ENCODE measurements at places on chromosomes 1 and 21. TPM values are rescaled to one million over a fixed set of nuclear protein-coding genes. Genes with fewer than 3 reads are reported as not detected.
A peak's percentile ranks its signal among the peaks of the same experiment; 100 is the strongest.

GRCh38 chr1:12627296-12627695 is 9.3 kb upstream of the DHRS3 start:
- no peak for DNase-seq

DNA sequence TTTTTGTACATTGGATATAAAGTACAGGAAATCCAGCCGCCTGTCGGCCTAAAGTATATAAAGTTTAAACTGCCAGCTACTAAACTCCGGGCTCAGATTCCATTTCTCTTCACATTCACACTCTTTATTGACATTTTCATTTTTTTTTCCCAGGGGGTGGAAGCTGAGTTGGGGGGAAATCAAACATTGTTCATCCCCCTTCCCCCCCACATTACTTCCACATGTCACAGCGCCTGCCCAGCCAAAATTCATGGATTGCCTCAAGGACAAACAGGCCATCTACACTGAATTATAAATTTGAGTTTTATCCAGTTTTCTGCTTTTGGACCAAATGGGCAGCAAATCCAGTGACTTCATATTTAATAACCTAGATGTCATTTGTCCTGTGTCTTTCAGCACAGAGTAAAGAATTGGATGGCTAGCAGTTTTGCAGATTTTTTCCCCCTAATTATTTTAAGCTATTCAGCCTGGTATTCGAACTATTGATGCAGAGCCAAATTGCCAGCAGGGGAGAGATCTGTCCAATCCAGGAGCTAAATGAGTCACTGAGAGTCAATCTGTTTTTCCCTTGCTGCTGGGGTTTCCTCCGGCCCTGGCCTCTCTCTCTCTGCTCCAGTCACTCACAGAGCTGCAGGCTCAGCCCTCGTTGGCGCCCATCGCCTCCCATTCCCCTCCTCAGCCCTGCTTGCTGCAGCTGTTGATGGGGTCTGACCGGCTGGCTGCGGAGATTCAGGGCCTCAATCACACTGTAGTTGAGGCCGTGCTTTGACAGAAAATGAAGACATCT is 98.0 kb downstream of the LMO4 start:
- DNase-seq: no peak

- DNase-seq: no peak
These were observed 57.3 kb upstream of the DIRAS3 start for GRCh38 chr1:68107771-68108170.

AIRE gene
- total RNA-seq: 0.11 TPM

DNA sequence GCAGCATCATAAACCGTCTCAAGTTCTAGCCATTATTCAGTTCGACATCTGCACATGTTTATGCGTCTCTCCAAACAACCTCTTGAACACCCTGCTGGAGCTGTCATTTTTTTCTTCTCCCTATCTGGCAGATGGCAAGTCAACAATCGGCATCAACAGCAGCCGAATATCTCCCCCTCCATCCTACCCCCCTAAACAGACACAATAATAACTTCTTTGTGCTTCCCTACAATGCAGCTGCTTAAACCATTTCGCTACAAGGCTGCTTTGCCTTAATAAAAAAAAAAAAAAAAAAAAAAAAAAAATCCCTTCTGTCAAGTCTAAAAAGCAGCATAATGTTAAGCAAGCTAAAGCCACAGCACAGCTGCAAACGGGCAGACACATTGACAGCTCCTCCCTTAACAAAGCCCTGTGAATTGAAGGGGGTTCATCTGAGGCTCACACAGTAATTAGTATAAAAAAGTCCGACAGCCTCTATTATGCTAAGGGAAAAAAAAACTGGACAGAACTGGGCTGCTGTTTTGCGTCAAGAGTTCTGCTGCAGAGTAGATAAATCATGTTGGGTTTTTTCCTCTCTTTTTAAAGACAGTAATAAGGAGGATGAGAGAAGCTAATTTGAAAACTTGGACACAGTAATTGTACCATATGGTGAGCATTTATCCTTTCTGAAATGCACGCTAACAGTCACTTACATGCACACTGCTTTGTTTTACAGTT is 136.4 kb downstream of the AKT3 start:
- DNase-seq: peak; percentile 64

GRCh38 chr1:36408479-36408878 is 10.8 kb upstream of the LSM10 start:
- no peak for DNase-seq

GRCh38 chr1:84008631-84009030 is 9.7 kb upstream of the TTLL7 start:
- no peak for DNase-seq

NR1I3 gene
- not detected for total RNA-seq

DNA sequence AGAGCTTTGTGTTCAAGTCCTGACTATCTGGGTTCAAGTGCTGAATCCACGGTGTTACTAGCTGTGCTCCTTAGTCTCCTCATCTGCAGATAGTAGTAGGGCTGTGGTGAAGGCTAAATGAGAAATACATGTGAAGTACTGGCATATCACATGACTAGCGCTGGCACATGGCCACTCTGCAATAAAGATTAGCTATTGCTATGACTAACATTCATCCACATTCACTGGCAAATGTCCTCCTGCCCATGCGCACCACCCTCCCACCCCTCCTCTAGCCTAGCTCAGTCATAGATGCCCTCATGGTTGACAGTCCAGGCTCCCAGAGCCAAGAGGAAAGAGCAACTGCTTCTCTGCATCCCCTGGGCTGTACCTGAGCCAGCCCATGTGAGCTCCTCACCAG is 8.5 kb upstream of the COL8A2 start:
- no peak for DNase-seq

LIPI gene
- total RNA-seq: not detected

DNA sequence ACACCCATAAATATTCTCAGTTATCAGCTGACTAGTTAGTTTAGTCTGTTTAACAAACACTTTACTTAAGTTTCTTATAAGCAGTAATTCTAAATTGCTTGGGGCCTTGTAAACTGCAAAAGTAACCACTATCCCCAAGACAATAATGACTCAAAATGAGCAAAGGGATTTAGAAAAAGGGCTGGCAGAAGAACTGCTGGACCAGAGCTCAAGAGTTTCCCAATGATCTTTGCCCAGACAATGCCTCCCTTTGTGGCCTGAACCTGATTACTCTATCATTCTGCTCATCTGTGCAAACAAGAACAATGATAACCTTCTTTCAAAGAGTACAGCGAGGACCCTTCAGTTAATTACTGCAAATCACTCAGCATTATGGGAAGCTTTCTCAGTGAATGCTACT is 123.5 kb downstream of the TIAM1 start:
- no peak for DNase-seq

ADAM30 gene
- total RNA-seq: not detected

CSF3R gene
- 5.3 TPM for total RNA-seq

ANKRD65 gene
- 5.8 TPM for total RNA-seq

CGN gene
- 5.9 TPM for total RNA-seq

- no peak for DNase-seq
These were observed 54.6 kb upstream of the POU3F1 start for GRCh38 chr1:38101037-38101785.

DNA sequence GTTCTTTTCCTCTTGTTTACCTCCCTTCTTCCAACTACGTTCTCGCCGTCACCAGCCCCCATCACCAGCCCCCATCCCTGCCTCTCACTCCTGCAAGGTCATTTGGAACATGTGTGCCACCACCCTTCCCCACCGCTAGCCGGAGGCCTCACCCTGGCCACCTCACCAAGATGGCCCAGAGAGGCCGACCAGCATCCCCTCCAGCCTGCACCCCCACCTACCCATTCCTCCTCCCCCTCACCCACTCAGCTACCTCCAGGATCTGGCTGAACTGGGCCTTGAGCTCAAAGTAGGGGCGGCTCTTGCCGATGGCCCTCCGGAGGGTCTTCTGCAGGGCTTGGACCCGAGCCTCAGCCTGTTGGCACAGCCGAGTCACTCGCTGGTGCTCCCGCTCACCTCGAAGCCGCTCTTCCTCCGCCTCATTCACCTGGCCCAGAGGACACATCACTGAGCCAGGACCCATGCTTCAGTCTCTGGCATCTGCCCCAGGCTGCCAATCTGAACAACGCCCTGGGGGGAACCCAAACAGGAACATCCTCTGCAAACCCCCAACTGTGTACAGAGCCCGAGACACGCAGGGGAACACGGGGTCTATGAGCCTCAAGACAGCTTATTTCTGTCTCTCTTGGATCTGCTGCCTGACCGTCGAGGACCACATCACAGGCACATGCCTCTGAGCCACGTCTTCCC is 12.8 kb downstream of the SH3BP5L start:
- DNase-seq: no peak

- DNase-seq: no peak
These were observed 25.1 kb upstream of the DNAJC6 start for GRCh38 chr1:65284229-65284628.

DNA sequence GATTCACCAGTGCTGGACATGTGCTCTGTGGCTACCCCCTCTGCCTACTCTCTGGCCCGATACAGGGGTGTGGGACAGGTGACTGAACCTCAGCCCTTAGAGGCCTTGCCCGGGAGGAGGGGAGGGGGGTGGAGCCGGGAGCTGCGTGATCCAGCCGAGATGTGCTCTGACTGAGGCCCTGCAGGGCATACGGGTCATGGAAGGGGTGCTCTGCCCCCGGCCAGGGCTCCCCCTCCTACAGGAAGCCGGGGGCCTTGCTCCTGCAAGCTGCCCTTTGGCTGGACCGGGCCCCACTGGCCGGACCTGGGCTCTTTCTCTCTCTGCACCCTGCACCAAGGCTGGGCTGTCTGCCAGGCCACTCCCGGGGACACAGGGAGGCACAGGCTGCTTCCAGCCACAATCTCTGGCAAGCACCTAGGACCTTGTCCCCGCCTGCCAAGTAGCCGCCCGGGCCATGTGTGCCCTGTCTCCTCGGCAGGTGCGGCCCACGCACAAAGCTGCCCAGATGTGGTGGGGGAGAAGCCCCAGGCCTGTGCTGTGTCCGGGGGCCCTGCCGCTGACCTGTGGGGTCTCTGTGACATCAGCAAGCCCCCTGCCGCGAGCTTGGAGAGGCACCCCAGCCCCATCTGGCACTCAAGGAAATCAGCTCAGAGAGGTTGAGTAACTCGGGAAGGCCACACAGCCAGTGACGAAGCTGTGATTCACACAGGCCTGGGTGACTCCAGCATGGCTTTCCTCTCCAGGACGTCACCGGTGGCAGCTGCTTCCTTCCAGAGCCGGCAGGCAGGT is 1.5 kb downstream of the SCNN1D start:
- no peak for DNase-seq

DNA sequence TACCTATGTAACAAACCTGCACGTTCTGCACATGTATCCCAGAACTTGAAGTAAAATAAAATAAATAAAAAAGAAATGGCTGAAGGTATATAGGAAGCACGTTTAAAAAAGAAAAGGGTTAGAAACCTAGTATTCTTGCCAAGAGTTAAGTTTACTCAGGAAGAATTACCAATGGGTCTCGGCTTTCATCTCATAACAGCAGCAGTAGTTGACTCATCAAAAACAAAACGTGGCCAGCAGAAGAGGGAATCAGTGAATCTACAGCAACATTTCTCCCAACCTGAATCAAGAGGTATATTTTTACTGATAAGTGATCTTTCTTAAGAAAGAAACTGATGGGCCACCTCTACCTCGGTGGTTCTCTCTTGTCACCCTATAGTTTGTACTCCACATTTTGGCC is 340.3 kb downstream of the BRINP2 start:
- DNase-seq: no peak

- no peak for DNase-seq
These were observed 1.8 kb upstream of the DUSP12 start for GRCh38 chr1:161747801-161748200.

DNA sequence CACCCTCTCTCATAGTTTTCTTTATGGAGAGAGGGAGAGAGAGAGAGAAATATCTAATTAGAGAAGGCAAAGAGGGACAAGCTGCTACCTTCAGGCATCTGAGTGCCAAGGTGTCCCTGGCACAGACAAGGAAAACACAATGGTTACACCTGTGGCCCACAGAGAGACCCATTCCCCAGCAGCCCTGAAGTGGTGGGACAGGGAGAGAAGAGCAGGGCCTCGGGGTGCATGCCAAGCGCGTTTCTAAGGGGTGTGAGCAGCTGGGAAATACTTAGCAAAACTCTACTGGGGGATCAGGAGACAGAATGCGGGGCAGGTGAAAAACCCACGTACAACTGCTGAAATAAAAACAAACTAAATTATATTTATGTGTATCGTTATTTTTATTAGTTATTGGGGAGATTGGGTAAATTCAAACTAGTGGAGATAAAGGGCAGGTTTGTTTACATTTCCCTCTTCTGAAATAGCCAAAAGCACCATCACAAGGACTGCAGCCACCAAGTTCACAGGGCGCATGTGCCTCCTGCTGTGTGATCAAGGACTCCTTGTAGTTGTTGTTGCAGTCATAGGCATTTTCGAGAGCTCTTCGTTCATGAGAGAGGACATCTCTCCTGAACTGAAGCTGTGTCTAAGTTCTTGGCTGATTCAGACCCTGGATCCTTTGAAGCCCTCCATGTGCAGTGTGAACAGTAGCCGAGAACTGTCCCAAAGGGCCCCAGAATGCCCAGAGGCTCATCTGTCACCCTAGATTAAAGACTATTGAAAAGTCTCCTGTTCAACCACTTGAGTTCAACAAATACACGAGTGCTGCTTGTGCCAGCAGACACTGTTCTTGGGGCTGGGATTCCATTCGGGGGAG is 737 bp upstream of the SERPINC1 start:
- DNase-seq: no peak

PDPN gene
- 19.1 TPM for total RNA-seq

DNA sequence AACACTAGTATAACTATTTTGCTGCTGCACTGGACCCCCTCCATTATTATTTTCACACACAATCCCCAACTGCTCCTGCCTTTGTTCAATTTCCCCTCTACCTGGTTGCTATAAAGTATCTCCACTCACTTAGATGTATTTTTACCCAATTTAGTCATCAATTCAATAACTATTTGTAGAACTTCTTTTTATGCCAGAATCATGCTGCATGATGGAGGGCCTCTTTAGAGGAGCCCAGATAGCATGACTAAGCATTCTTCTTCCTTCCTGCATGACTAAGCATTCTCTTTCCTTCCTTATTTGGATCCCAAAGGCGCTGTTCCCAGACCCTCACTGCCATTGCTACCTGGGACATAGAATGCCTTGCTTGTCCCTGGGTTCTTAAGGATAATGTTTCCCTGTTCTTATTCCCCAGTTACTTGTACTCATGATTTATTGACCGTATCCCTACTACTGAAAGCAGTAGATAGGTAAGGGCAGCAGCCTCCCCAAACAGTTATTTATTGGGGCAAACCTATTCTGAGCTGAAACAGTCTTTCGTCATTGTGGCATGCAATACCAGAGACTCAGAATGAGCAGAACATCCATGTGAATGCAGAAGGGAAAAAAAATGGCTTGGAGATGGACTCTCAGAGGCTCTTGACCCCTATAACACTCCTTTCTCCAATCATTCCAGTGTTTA is 89.3 kb upstream of the AKT3 start:
- DNase-seq: no peak
